ENCODE measurements at places on chromosomes 11 and 22.

DNA sequence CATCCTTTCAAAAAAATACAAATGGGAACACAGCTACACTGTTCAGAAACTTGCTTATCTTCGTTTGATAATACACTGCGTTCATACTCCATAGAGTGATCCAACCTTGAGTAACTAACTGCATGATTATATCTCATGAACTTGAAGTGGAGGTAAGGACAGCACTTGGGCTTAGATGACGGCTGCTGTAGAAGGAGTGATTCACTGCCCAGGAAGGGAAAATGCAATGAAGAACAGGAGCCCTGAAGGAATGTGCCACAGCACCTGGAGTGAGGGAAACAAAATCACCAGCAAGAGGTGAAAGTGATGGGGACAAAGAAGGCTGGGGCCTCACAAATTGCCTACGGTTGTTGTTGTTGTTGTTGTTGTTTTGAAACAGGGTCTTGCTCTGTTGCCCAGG lies 44.1 kb upstream of the SC5D start:
- DNase-seq, result no peak

DNA sequence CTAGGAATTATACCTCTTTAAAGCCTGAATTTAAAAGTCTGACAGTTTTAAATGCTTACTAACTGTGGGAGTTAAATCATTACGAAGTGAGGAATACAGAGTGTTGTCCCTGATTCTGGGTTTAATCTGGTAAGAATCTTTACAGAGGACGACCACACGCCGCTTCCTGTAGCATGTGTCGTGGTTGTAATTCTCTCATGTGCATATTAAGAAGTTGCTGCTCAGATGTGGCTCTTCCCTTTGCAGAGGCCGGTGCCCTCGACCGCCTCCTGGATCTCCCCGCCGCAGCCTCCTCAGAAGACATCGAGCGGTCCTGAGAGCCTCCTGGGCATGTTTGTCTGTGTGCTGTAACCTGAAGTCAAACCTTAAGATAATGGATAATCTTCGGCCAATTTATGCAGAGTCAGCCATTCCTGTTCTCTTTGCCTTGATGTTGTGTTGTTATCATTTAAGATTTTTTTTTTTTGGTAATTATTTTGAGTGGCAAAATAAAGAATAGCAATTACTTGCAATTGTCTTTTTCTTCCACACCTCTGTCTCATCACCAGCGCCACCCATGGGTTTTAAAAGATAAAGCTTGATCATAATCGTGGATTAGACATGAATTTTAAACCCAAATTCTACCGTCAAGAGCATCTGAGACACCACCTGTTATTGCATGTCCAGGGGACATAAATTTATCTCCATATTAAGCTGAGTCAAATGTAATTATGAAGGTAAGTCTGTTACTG lies 6.5 kb downstream of the GAL start:
- no peak for DNase-seq

DNA sequence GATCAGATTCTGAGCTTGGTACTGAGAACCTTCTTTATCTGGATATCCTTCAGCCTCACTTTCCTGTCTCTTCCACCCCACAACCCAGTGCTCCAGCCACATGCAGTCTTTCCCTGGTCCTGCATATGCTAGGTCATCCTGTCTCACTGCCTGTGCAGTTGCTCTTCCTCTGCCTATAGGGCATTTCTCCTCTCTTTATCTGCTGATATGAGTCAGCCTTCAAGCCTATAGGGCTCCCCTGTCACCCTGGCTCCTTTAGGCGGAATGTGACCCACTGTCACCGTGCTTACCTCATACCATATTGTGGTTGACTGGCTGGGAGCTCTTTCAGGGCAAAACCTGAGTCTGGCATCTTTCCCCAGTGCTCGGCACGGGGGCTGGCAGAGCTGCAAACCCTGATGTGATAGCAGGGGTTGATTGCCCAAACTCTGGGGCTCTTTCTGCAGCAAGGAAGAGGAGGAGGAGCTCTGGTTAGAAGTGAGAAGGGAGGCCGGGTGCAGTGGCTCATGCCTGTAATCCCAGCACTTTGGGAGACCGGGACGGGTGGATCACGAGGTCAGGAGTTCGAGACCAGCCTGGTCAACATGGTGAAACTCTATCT lies 26.3 kb downstream of the MEI1 start:
- DNase-seq, result no peak

GRCh38 chr11:64267207-64267945 lies 16.0 kb downstream of the PLCB3 start:
- no peak for DNase-seq

DNA sequence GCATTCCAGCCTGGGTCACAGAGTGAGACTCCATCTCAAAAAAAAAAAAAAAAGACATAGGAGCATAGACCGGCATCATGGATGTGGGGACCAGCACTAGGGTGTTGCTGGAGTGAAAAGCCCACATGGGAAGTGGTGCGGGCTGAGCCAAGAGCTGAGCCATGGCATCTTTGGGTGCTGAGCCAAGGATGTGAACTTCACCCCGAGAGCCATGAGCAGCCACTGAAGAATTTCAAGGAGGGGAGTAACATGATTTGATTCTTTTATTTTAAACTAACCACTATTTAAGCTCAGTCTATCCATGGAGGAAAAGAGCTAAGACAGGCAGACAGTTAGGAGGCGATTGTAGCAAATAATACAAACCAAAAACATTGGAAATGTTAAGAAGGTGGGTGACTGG lies 57.4 kb downstream of the AHNAK start:
- DNase-seq, result no peak

DNA sequence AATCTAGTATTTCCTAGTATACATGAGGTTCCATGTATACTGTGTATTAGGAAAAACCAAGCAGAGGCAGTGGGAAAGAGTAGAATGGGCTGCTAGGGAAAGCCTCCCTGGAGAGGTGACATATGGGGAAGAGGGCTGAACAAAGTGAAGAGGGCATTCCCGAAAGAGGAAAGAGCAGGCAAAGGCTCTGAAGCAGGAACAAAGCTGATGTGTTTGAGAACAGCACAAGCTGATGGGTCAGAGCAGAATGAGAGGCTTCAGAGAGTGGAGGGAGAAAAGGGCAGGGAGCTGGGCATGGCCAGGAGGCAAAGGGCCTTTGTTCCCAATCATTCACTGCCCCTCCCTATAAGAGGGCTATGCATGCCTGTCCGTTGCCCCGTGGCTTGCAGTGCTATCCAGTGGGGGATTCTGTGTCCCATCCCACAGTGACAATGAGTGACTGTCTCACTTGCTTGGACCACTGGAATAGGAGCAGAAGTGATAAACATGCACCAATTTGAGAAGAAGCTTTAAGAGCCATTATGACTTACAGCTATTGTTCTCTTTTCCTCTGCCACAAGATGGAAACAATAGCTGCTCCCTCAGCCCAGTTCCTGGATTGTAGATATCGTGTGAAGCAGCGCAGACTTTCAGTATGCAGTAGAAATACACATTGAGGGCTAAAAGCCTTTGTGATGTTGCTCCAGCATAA lies 39.6 kb downstream of the GALNT18 start:
- no peak for DNase-seq

GRCh38 chr11:1546536-1547466 lies 25.3 kb downstream of the DUSP8 start:
- DNase-seq, result no peak

DNA sequence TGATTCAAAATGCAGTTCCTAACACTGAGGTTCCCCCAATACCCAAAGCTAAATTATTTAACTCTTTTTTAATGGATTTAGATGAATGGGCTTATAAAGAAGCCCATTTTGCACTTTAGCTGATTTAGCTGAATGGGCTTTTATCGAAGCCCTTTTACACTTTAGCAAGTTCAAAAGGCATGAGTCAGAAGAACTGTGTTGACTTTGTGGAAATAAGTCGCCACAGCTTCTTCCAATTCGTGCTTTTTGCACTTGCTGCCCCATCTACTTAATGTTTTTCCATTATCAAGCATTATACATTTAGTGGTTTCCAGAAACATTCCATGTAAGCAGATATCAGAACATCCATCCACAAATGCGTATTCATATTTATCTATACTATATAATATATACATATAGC lies 20.5 kb upstream of the GRIA4 start:
- DNase-seq, result no peak

DNA sequence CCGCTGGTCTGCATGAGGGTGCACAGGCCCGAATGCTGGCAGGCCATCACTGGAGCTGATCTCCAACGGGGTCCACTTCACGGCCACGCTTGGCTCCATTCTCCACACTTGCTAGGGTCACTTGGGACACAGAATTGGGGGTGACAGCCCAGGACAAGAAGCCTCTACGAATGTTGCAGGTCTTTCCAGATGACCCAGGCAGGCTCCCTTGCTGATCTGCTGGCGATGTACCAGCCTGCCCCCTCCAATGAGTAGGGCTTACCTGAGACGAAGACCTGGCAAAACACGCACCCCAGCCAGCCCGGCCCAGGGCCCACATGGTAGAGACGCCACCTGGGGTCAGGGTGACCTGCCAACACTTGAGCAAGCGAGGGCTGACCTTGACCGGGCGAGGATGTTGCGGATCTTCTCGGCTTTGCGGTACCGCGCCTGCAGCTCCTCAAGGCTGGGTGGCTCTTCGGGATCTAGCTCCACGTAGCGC lies 44.9 kb downstream of the C11orf58 start:
- no peak for DNase-seq

DNA sequence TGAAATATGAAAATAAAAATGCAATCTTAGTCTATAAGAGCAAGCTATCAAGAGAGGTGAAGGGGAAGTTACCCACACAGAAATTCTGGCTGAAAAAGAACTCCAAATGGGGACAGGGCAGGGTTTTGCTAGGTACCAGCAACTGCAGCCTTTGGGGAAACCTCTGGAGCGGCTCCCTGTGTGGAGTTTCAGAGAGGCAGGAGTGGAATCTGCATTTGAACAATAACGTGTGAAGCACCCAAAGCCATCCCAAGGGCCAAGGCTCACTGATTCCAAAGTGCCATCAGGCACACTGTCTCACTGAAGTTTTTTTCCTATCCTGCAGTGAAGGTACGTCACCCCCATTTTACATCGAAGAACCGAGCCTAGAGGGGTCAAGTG lies 87.8 kb downstream of the KCNC1 start:
- DNase-seq, result no peak

- DNase-seq, result no peak
Measured at GRCh38 chr11:100816823-100817222, 129.7 kb downstream of the ARHGAP42 start.

DNA sequence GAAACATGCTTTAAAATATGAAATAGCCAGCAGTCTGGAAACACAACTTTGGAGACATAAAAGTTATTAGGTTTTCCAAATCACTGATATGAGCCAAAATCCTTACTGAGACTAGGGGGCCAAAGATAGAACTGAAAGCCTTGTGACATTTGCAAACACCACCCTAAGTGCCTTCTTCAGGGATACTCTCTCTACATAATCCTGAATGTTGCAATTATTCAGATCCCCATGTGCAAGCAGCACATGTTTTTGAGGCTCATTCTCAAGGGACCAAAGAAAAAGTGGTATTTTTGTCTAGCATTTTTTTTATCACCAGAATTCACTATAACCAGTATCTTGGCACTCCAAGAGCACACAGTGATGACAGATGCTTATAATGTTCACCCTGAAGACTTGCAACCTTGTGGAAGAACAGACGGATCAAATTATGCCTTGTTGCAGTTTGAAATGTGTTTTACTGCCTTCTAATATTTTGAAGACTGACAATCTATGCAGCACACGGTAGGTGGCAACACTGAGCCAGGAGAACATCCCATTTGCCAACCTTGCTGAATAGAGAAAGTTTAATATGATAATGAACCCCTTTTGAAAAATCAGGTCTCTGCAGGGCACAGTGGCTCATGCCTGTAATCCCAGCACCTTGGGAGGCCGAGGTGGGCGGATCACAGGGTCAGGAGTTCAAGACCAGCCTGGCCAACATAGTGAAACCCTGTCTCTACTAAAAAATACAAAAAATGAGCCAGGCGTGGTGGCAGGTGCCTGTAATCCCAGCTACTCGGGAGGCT lies 78.5 kb downstream of the PLEKHA7 start:
- no peak for DNase-seq

- DNase-seq, result peak; percentile 8
Measured at GRCh38 chr11:93543292-93543977, at the start of gene SMCO4. TSS of gene SMCO4 (minus strand) at chr11:93543391. CDS start at chr11:93479189, 64,202 bp downstream.

DNA sequence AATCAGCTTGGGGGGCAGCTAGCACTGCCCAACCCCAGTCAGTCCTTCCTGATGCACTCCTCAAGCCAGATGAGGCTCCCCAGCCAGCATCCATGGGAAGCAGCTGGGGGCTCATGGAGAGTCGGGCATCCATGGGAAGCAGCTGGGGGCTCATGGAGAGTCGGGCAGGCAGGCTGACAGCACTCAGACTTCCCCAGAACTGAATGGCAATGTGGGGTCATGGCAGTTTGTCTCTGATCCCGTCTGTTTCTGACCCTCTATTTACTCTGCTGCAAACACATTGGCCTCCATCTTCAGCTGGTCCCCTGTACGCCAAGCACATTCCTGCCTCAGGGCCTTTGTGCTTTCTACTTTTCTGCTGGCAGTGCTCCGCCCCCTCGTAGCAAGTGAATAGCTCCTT lies 314.8 kb downstream of the NTM start:
- no peak for DNase-seq

DNA sequence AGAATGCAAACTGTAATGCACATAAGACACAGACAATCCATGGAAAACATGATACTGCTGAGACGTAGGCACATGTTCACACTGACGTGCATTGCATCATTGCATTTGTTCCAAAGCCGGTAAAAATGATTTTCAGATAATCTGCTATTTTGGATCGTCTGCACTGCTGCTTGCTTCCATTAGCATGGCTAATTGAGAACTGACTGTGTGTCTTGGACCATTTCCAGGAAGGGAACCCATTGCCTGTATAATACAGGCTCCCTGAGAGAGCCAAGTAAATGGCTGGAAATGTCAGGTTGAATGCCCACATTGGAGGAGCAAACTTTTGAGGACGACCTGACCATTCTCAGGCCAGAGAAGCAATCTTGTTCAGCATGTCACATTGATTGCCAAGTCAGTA lies 304.8 kb downstream of the ST3GAL4 start:
- DNase-seq, result no peak

GRCh38 chr11:11895672-11896071 lies 53.9 kb downstream of the USP47 start:
- no peak for DNase-seq

- DNase-seq, result no peak
Measured at GRCh38 chr11:102225689-102226568, 91.4 kb upstream of the BIRC3 start.

- no peak for DNase-seq
Measured at GRCh38 chr11:69546735-69547370, 65.4 kb downstream of the LINC01488 start.

DNA sequence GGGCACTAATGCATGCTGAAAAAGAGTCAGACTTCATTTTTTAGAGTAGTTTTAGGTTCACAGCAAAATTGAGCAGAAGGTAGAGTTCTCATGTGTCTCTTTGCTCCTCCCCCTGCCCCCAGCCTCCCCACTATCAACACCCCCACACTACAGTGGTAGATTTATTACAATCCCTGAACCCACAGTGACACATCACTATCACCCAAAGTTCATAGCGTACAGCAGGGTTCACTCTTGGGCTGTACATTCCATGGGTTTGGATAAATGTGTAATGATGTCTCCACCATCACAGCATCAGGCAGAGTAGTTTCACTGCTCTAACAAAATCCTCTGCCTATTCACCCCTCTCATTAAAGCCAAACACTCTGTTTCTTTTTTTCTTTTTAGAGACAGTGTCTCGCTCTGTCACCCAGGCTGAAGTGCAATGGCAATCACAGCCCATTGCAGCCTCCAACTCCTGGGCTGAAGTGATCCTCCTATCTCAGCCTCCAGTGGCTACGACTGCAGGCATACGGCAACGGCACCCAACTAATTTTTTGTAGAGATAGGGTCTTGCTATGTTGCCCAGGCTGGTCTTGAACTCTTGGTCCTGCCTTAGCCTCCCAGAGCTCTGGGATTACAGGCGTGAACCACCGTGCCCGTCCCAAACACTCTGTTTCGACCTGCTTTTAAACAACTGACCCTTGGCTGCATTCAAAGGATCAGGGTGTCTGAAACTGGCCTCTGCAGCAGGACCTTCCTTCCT lies 4.1 kb downstream of the BEST1 start:
- no peak for DNase-seq
